Ureter (tissue), 1 donor: ENCODE measurements at places on chromosomes 5 and 9. TPM values are rescaled to one million over a fixed set of nuclear protein-coding genes. Genes with fewer than 3 reads are reported as not detected.

DNA sequence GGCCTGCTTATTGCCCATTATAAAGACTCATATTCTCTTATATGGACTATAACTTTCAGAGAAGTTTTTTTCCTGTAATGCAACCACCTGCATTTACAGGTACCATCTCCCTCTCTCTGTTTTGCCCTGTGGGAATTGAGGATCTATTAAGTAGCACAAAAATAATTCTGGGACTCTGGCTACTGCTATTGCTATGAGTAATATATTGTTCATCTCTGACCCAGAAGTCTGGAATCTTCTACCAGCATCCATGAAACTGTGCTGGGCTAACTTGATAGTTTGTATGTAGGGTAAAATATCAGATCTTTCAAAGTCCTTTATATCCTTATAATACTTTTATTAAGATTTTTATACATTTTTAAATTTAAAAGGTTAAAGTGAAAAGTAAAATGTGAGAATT lies 607.2 kb downstream of the EFNA5 start:
- no peak for DNase-seq

DNA sequence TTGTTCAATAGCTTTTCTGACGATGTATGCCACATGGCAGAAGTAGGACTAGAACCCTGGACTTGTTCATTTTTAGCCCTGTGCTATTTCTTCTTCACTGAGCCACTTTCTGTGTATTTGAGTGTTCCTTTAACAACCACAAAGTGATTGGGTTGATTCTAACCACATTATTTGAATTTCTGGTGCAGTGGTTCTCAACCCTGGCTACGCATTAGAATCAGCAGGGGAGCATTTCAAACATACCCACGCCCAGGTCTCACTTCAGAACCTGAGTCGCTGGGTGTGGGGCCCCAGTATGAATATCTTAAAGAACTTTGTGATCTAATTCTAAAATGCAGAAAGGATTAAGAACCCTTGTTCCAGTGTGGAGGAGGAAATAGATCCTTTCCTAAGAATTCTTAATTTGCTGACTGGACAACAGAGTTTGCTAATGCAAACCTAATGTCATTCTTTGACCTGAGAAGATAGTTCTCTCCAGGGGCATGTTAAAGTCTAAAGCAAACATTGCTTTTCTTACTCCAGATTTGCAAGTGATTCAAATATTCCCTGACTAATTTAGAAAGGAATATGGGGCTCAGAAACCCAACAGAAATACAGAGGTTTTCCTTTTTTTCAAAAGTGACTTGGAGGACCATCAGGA lies 75.4 kb upstream of the GDNF start:
- DNase-seq: no peak

DNA sequence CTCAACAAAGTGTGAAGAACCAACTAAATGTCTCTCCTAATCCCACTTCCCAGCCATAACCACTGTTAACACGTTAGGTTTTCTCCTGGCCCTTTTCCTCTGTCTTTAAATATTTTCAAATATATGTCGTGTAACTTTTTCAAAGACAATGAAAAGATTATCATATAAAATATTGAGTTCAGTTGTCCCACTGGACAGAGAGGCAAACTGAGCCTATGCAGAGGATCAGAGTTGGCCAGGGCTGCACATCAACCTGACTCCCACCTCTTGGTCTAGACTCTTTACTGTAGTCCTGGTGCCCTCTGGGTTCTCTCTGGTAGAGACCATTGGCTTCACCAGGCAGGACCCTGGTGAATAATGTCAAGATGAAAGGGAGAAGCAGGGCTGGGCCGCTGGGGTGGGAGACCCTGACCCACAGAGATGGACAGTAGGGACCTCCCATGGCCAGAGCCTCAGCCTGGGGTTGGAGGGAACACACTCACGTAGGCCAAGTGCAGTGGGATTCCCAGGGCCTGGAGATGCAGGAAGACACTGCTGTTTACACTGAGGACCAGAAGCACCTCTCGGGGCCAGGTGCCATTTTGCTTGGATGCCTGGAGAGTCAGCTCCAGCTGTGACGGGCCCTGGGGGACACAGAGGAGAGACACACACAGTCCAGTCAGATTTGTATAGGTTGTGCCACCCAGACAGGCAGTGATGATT lies 25.1 kb downstream of the ENG start:
- DNase-seq: no peak

GRCh38 chr5:124973661-124974060 lies 227.2 kb upstream of the ZNF608 start:
- no peak for DNase-seq

GRCh38 chr9:84811072-84811750 lies 141.7 kb downstream of the NTRK2 start:
- DNase-seq: no peak

DNA sequence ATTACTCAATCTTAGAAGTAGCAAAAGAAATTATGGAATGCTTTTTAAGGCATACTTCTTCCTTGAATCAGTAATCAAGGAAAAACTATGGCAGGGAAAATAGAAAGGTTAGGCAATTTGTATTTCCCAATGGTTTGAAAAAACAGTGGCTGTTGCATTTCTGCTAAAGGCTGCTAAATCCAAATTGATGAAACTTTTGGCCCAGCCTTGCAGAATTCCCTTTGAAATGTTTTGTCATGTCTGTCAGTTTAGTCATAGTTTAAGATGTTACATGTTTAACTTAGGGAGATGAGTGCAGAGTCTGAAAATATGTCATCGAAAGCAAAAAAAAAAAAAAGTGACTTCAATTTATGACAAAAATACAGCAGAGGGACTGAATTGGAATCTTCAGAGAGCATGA lies 878.9 kb upstream of the WWC1 start:
- no peak for DNase-seq

CBY3 gene
- total RNA-seq: not detected

SPINK7 gene
- total RNA-seq: not detected
